ENCODE measurements at places on chromosomes 7 and 10. TPM values are rescaled to one million over a fixed set of nuclear protein-coding genes. Genes with fewer than 3 reads are reported as not detected.

MMRN2 gene
- total RNA-seq = 5.2 TPM

RBM20 gene
- 0.39 TPM for total RNA-seq

GNAT3 gene
- not detected for total RNA-seq

LRIT2 gene
- not detected for total RNA-seq

PAPSS2 gene
- total RNA-seq = 91.2 TPM

ADCY1 gene
- 0.43 TPM for total RNA-seq

PSD gene
- total RNA-seq = 1.8 TPM

CCL26 gene
- total RNA-seq = 0.65 TPM

ZNF783 gene
- 10.2 TPM for total RNA-seq

SEMA3C gene
- 669 TPM for total RNA-seq

MBL2 gene
- not detected for total RNA-seq

PIK3CG gene
- 0.11 TPM for total RNA-seq

GDF2 gene
- not detected for total RNA-seq

SUN3 gene
- total RNA-seq = not detected
